ENCODE measurements at places on chromosomes 5 and 9.

DNA sequence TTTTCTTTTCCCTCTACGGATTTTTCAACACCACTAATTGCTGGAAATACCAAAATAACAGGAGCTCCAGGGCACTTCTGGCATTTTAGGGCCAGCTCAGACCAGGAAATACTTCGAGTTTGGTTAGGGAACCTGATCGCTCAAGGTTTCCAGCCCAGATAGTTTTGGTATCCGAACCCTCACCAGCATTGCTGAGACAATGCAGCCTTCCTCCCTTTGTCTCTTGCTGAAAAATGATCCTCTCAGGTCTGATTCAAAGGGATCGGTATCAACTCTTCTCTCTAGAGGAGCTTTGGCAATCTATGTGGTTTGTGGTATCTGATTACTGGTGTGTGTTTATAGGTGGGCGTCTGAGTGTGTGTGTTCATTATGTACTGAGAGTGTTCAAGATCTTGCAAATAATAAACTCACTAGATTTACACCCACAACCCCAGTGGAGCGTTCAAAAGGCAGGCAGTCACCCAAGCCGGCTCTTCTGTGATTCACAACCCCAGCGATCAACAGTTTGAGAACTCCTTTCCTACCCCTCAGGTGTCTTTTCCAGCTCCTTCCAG is 122.8 kb upstream of the EGFLAM start:
- DNase-seq: no peak

DNA sequence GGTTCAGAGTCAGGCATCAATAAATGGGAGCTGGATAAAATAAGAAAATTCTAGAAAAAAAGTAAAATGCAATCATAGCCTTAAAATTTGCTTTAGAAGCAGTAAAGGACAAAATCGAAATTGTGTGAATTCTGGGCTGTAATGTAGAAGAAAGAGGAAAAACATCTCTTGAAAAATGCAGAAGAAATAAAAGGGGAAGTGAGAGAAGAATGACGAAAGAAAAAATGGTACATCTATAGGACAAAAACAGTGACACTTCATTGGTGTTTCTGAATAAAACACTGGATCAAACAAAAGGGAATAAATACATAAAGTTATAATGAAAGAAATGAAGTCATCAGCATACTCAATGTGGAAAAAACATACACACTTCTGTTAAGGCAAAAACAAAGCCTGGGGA is 642.3 kb downstream of the ACTL7B start:
- DNase-seq: no peak

DNA sequence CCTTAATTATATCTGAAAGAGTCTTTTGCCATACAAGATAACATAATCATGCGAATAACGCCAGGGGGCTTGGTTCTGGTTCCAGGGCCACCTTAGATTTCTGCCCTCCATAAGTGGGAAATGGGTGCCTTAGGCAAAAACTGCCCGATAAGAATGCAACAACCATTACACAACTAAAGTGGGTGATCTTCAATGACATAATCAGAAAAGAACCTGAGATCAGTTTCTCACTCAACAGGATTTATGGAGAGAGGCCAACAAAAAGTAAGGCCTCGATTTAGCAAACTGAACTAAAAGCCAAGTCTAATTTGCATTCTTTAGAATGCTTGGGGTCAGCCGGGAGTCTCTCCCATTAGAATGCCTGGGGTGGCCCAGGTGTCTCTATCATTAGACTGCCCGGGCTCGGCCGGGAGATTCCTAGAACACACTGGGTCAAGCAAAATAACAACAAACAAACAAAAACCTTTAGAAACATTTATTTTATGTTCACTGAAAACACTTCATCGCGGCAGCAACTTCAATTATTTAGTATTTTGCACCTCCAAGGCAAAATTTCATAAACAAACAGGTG is 194.8 kb downstream of the AUH start:
- no peak for DNase-seq

DNA sequence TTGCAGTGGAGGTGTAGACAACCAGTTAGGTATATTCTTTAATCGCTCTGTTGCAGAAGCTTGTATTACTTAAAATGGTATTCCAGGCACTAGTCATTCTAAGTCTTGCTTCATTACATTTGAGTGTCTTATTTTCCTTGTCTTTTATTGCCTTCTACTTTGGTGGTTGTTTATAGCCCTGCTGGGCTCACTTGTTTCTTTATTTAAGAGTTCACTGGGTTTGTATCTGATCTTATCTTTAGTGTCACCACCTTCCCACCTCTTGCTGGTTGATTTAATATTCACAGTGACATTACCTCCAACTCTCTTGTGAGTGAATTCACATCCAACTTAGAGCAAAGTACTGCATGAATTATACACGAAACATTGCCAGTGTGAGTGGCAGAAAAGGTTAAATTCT is 83.6 kb upstream of the BNC2 start:
- DNase-seq: no peak

- peak; percentile 23 for DNase-seq
Measured at GRCh38 chr9:96062031-96062430, 186.5 kb downstream of the ERCC6L2 start.

- DNase-seq: no peak
Measured at GRCh38 chr5:121285801-121286521, 565.7 kb upstream of the FTMT start.

GRCh38 chr9:95580812-95581761 is 64.3 kb upstream of the PTCH1 start:
- no peak for DNase-seq

DNA sequence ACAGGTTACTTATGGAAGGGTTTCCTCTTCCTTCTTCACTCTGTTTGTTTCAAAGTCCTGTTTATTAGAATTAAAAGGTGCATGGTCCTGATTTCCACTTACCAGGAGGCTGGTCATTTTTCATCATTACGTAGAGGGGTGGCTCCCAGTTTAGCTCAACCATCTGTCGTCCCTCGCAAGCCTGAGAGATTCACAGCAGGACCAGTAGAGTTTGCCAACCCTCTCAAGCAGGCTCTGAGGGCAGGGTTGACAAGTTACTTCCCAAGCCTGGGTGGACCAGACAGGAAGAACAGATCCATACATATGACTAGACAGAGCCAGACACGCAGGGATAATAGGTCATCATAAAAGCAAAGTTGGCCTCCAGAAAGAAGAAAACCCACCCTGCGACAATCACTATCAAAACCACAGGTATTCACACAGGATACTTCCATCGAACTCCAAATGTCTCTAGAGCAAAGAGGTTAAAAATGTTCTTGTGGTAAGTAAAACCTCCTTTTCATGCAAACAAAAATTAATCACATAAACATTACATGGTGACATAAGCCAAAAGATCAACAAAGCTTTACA is 151.9 kb downstream of the ELAVL2 start:
- DNase-seq: no peak

DNA sequence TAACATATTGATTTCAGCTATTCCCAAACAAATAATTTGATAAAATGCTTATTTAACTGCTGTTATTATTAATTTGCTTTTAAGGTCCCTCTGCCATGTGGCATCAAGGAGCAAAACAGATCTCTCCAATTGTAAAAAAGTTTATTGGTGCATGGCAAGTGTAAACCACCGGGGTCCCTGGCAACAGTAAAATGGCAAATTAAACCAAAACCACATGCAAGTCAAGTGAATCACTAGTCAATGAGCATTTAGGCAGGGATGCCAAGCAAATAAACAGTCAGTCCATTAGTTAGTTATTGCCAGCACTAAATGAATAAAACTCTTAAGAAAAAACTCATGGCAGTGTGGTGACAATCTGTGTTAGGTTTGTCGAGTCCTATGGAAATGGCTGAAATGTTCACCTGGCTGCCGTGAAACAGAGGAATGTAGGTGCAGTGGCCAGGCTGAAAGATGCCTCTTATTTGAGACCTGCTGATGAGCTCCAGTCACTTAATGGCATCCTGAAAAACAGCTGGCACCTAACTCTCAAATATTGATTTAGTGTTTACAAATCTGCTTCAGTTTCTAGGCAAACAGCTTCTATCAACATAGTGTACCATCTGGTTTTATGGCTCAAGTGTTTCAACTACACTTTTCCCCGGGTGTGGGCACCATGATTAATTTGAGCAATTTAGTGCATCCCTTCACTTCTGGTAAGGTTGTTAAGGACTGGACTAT is 296.5 kb upstream of the ITGA1 start:
- peak; percentile 15 for DNase-seq

- no peak for DNase-seq
Measured at GRCh38 chr5:83865579-83865978, 144.9 kb upstream of the HAPLN1 start.

DNA sequence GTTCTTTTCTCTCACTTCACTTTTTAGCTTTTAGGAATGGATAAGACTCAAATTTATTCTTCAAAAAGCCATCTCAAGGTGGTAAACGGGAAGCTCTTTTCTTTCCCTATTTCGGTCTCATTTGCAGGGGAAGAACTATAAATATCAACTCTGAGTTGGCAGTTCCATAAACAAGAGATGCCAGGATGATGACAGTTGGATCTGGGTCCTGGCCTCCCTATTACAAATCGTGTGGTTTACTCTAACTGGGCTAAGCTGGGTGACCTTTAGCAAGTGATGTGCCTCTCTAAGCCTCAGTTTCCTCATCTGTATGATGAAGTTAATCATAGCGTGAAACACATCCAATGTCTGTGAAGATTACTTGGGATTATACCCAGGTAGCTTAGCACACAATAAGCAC is 44.2 kb downstream of the TLE4 start:
- no peak for DNase-seq

DNA sequence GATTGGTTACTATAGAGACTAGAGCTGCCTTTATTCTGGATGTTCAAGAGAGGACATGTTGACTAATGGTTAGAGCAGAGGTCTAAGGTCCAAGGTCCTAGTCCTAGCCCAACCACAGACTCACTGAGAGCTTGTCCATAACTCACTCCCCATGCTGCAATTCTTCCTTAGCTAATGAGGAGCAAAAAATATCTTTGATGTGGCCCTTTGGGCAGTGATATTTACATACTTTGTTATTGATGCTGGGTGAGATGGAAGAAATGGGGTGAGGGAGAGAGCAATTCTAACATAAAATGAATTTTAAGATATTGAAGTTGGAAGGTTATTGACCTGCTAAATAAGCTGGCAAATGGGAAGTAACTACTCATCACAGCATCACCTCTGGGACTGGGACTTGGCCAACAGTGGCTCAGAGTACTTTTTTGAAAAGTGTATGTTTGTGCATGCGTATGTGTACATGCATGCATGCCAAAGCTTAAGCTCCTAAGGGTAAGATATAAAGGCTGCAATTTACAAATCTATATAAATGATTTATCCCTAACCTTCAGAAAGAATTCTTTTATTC is 58.0 kb upstream of the ANKRD55 start:
- no peak for DNase-seq

DNA sequence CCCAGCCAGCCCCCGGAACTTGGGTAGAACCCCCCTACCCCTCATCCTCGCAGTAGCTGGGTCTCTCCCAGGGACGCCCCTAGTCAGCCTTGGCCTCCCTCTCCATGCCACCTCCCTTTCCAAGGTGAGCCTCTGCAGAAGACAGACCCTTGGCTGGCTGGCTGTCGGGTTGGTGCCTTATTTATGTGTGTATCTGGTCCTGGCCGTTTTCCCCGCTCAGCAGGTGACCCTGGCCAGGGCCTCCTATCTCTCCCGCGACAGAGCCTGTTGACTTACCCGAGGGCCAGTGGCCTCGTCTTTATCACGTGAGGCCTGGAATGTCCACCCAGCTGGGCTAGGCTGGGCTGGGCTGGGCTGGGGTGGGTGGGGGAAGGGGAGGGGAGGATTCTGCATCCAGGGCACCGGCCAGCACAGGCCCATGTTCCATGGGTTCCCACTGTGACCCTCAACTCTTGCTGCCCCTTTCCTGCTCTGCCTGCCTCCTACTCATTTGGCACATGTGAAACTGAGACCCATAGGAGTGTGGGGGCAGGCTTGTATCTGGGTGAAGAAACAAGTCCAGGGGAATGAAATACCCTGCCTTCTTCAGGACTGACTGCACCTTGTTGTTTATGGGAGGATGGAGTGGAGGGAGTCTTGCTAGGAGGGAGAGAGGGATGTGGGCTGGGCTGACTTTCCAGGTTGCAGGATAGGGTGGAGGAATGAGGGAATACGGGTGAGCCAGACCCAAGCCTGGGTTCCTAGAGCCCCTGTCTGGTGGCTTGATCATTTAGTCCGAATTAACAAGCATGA is 3.1 kb downstream of the CXXC5 start:
- peak; percentile 81 for DNase-seq

DNA sequence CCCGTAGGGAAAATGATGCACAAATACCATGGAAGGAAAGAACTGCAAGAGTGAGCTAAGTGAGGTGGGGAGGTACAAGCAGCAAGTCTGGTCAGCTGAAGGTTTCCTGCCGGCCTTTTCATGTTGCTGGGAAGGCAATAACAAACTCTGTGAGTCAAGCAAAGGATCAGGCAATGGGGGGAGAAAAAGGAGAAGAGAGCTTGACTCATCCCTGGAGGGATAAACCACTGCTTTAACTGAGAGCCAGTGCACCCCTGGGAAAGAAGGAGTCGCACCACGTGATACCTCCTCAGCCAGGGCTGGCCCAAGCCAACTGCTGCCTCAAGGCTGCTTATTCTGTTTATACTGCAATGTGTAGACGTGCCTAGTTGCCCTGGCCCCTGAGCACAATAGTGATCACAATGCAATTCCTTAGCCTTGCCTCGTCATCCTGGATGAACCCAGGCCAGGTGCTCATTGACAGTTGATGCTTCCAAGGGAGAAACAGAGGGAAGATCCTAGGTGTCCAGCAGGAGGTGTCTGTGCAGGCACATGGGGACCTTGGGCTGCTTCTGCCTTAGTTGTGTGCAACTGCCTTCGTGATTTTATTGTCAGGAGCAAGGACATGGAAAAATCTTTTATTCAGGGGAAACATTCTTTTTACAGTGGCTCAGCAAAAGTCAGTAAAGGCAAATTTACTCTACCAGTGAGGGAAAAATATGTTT is 203.0 kb upstream of the TUT7 start:
- no peak for DNase-seq

All from eye (tissue), 1 donor.